ENCODE measurements at places on chromosomes 4 and X. TPM values are rescaled to one million over a fixed set of nuclear protein-coding genes. Genes with fewer than 3 reads are reported as not detected.

GRCh38 chr4:2817701-2818350, 24.9 kb downstream of the SH3BP2 start:
- no peak for DNase-seq

Gene MAGEC3
- not detected for total RNA-seq

Gene SGMS2
- 0.42 TPM for total RNA-seq

Gene CCDC149
- total RNA-seq: not detected

- no peak for DNase-seq
Measured at GRCh38 chr4:13570916-13571315, 26.6 kb upstream of the NKX3-2 start.

GRCh38 chr4:169622566-169622965, 2.2 kb downstream of the CLCN3 start:
- DNase-seq: no peak

Gene TCEAL6
- total RNA-seq: not detected

GRCh38 chr4:181173046-181173445, 1070.2 kb upstream of the TENM3 start:
- no peak for DNase-seq

DNA sequence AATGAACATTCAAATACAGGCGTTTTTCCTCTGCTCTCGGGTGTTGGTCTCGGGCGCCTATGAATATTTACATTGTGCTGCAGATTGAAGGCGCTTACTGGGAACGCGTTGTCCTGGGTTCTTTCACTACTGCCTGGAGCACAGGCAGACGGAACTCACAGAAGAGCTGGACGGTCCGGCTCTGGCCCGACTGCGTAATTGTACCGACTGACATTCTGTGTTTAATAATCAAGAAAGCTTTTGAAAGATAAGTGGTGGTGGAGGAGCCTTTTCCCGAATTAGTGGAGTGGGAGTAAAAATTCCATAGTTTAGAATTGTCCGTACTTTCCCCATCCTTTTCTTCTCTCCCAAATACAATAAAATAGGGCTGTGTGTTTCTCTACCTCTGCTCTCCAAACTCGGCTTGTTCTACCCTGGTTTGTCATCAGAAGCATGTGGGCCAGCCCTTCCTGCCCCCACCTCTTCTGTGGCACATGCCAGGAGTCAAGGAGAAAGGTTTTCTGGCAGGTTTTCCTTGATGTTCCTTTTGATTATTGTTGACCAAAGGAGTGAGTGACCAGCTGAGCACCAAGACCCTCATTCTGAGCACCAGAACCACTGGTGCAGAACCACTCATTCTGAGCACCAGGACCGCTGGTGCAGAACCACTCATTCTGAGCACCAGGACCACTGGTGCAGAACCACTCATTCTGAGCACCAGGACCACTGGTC, 2.3 kb downstream of the FHDC1 start:
- DNase-seq: no peak

DNA sequence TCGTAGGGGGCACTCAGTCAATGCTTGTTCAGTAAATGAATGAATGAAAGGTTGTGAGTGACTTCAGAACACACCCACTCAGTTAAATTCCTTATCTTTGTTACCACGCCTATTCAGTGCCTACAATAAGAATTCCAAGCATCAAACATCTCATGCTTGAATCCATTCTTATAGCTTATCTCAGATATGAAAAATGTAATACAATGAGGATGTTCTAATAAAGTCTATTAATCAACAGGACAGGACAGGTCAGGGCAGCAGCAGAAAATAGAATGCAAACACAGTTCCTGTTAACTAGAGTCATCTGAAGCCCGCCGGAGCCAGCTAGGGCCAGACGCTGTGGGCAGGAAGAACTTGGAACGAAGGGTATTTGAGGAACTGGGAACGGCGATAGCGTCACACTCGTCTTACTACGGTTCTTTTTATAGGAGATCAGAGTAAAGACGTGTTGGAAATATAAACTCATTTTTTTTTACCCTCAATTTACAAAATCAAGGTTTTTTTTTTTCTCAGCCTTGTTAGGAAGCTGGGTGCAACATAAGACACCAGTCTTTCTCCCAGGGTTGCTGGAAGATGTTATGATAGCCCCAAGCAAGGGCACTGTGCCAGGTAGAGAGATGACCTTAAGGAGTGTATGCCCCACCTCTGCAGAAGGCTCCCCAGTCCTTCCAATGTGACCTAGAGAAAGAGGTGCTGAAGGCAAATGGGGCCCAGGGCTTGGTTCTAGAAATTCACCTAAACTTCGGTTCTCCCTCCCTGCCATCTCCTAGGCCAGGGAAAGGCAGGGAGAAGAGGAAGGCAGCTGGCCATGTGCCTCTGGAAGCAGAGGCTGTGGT, 48.3 kb downstream of the SEL1L3 start:
- no peak for DNase-seq

Measured in activated CD4-positive, alpha-beta T cell treated with anti-CD3 and anti-CD28 coated beads, Interleukin-2, amount 10 ng/mL, durations not matched to agents 7 days and 5 days (primary cell).